Left lobe of liver (tissue), 2 donors: ENCODE measurements at places on chromosomes 1 and 21. TPM values are rescaled to one million over a fixed set of nuclear protein-coding genes. Genes with fewer than 3 reads are reported as not detected.

DNA sequence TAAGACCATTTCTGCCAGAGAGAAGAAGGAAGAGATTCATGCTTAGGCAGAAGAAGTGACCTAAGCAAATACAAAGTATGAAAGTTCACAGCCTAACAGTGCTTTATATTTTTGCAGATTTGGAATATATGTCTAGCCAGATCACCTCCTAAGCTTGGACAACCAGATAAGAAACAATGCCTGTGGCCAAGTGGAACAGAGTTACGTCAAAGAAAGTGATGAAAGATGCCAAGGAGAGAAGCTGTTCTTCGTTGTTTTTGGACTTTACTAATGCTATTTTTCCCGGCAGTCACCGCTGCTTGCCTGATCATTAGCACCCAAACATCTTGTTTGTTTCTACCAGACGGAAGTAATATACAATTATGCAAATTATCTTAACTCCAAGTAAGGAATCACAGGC, 489.2 kb upstream of the C1orf87 start:
- no peak for DNase-seq

TMEM81 gene
- total RNA-seq: 2.2 TPM

- no peak for DNase-seq
Observed at GRCh38 chr21:17786071-17786850, 32.9 kb downstream of the C21orf91 start.

ARHGAP29 gene
- 20.3 TPM for total RNA-seq

INKA2 gene
- 1.1 TPM for total RNA-seq

DNA sequence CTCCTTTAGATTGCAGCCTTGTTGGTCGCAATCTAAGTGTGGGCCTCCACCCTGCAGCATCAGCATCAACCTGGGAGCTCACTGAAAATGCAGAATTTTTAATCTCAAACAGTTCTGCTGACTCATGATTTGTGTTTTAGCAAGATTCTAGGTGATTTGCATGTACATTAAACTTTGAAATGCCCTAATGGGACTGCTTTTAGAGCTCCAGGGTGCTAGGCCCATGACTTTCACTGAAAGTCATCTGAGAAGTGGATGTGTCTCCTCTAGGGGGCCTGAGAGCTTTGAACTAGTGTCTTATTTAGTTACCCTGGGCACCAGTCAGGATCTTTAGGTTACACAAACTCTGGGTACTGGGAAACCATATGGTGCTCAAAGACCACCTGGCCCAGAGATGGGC, 9.0 kb downstream of the TRIM67 start:
- no peak for DNase-seq

DNA sequence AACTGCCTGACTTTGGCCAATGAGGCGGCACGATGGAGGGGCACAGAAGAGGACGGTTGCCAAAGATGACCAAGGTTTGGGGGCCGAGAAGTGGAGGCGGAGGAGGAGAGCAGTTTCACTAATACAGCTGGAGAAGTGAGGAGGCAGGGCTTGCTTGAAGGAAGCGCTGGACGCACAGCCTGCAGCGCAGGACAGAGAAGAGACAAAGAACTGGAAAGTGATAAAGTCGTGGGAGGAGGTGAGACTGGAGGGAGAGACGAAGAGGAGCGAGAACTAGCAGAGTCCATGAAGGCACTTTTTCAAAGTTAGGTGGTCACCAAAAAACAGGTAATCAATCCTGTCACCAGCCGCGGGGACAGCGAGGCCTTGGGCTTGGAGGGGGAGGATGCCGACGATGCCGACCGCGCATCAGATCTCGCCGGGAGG, 771 bp downstream of the PACC1 start:
- DNase-seq: no peak

RYR2 gene
- total RNA-seq: 0.03 TPM

GRCh38 chr21:41366522-41367151, 4.8 kb downstream of the MX2 start:
- peak; percentile 50 for DNase-seq

DNA sequence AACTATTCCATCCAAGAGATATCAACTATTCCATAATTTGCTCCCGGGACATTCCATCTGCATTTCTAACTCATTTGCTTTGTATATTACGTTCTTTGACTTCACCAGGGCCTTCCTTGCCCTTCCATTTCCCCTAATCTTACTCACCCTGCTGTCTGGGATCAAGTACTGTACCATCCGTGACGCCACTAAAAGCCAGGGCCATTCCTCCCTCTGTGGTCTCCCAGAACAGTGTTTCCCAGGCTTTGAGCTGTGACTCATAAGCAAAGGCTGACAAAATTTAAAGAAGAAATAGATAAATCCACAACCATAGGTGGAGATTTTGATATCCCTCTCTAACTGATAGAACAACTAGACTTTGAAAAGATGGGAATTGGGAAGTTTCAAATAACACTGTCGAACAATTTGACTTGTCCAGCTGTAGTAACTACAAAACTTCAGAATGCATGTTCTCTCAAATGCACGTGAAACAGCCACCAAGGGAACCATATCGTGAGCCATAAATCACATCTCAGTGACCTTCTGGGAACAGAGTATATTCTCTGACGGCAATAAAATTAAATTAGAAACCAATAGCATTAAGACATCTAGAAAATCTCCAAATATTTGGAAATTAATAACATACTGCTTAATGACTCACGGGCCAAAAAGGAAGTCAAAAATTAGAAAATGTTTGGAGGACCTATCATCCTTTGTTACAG, 501.0 kb downstream of the SETD4 start:
- no peak for DNase-seq

ARHGEF16 gene
- 8.1 TPM for total RNA-seq

DNA sequence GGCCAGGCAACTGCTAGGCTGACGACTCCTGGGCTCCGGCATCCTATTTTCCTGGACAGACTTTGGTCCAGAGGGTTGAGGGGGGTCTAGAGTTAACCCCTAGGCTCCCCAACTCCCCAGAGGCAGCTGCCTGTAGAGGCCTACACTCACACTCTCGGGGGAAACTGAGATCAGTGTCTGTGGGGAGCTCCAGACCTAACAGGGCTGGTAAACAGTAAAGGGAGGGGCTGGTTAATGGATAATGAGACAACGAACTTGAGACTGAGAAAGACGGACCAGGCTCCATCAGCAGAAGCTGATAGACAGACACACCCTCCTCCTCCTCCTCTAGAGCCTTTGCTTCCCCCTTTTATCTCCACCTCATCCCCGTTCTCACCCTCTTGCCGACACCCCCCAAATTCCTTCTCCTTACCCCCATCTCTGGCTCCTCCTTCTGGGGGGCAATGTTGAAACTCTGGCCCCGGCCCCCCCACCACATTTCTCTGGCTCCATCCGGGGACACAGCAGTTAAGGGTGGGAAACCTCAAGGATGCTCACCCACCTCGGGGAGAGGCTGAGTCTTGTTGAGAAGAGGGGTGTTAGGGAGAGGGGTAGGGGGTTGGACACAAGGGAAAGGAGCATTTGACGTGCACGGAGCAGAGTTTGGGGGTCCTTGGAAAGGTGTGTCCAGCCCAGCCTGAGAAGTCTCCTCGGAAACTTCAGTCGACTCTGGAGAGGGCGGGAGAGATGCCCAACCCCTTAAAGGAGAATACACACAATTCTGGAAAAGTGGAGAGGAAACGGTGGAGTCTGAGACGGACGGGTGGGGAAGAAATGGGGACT, at the start of gene MTMR11:
Gene MTMR11, minus strand, starts transcription at position 710 of the 822 bp plus-strand sequence. Its CDS starts 232 bp downstream, at position 478.
- DNase-seq: no peak

GRCh38 chr1:87449348-87449963, 120.8 kb downstream of the LMO4 start:
- DNase-seq: peak; percentile 79

- DNase-seq: no peak
Observed at GRCh38 chr1:100847361-100848082, 47.1 kb downstream of the EXTL2 start.

GRCh38 chr1:151825751-151826660, 5.6 kb downstream of the RORC start:
- DNase-seq: no peak

MPL gene
- 0.15 TPM for total RNA-seq

DNA sequence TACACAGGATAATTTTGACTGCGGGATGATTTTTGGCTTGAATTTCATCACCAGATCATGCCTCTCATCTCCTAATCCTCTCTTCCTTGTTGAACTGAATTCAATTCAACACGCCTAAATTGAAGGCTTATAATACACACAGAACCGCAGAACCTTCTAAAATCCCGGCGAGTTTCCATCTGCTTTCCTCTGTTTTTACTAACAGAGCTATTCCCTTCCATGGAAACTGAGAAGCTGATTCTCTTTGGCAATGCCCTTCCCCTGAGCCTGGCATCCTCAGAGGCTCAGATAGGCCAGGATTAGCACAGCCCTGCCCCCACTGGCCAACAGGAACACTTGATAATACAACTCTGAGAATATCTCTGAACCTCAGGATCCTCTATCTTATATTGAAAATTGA, 130.2 kb downstream of the CAPN8 start:
- no peak for DNase-seq

DNA sequence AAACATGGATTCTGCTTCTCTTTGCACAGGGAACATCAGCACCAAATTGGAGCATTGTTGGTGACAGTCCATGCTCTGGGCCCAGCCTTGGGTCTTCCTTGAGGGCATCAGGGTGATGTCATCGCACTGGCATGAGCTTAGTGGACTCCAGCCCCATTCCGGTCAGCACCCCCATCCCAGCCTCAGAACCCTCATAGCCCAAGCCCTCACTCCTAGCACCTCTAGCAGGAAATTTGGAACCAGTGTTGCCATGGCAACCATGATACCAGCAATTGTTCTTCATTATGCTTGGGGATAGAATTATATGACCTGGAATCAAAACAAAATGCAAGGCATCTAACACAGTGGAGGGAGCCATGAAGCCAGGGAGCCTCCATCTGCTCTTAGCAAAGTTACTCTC, 83.1 kb downstream of the VWA5B1 start:
- no peak for DNase-seq

EDN2 gene
- total RNA-seq: not detected

OR2L8 gene
- not detected for total RNA-seq

- peak; percentile 63 for DNase-seq
Observed at GRCh38 chr1:54564312-54565112, 16.5 kb downstream of the ACOT11 start.

GRCh38 chr1:167695147-167695546, 26.6 kb upstream of the MPZL1 start:
- no peak for DNase-seq

GRCh38 chr1:19892129-19892528, 9.9 kb downstream of the OTUD3 start:
- DNase-seq: no peak

DNA sequence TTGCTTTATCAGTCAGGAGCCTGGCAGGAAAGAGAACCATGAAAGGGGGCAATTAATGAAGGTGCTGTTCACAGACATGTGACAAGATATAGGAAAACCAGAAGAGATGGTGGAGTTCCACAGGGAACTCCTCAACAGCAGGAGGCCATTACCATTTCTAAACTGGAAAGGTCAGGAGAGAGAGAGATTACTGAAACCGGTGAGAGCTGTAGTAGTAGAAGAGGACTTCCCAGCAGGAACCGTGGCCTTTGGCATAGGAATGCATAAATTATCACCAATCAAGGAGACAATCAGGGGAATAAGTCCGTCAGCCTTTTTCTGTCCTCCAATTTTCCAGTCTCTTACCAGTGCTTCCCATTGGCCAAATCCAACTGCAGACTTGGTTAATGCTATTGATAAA, 23.0 kb upstream of the ABCD3 start:
- DNase-seq: no peak

USP25 gene
- total RNA-seq: 17.2 TPM

DNA sequence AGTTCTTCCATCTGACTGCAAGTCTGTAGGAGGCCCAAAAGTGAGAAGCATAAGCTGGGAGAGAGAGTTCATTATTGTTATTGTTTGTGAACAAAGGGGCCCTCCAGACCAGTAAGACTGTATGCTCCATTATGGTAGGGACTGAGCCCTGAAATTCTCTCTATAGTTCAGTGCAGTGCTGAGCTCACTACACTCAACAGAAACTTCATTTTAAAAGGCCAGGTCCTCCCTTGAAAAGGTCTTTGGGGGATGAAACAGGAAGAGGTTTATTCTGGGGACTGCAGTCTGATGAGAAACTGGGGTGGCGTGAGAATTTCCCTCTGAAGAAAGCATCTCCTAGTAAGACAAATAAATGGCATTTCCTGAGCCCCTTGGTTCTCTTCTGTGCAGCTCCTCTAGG, 5.5 kb upstream of the GATAD2B start:
- DNase-seq: no peak

GRCh38 chr1:17719874-17720273, 35.3 kb upstream of the ACTL8 start:
- no peak for DNase-seq

- no peak for DNase-seq
Observed at GRCh38 chr1:178046591-178047270, 47.2 kb upstream of the RASAL2 start.

DNA sequence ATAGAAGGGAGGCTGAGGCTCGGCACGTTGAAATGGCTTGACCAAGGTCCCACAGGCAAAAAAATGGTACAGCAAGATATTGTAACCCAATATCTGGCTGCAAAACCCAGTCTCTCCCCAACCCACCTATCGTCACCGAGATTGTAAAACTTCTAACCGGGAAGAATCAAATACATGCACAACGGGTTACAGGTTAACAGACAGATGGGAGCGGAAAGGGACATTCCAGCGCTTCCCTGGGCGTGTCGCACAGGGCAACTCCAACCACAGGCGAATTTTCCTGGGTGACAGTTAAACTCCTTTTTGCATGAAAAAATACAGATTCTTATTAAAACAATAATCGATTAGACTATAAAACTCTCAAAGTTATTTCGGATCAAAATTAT, 31.8 kb upstream of the JUN start:
- DNase-seq: peak; percentile 63

GRCh38 chr1:183419399-183419798, 1.2 kb upstream of the NMNAT2 start:
- no peak for DNase-seq

GRCh38 chr21:24395320-24395923, 1211.9 kb downstream of the MRPL39 start:
- DNase-seq: no peak

DNA sequence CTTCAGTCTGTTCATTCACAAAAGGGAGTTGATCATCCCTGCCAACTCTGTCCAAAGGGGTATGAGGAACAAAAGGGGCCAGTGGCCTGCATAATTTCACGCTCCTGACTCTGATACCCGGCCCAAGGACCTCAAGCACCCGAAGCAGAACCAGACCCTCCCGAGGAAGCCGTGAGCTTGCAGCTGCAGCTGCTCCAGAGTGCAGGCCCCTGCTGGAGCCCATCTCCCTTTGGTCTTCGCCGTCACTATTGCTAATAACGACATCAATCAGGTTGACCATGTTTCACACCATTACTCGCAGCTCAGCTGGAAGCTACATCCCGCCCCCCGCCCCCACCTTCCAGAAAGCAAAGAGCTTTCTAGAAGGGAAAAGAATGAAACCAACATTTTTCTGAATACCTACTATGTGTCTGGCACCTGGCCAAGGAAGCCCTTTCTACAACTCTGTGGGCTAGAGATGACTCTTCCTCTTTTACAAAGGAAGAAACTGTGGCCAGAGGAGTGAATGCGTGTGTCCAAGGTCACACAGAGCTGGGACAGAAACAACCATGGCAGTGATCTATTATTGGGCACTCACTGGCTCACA, 5.5 kb downstream of the NKAIN1 start:
- DNase-seq: no peak

GRCh38 chr1:16155537-16156410, at the start of gene EPHA2:
Gene EPHA2, minus strand, starts transcription at chr1:16156069. Its CDS starts 137 bp downstream, at chr1:16155932.
- DNase-seq: peak; percentile 90

BRDT gene
- not detected for total RNA-seq
